ENCODE measurements at places on chromosomes 1 and 21.
A peak's percentile ranks its signal among the peaks of the same experiment; 100 is the strongest.

DNA sequence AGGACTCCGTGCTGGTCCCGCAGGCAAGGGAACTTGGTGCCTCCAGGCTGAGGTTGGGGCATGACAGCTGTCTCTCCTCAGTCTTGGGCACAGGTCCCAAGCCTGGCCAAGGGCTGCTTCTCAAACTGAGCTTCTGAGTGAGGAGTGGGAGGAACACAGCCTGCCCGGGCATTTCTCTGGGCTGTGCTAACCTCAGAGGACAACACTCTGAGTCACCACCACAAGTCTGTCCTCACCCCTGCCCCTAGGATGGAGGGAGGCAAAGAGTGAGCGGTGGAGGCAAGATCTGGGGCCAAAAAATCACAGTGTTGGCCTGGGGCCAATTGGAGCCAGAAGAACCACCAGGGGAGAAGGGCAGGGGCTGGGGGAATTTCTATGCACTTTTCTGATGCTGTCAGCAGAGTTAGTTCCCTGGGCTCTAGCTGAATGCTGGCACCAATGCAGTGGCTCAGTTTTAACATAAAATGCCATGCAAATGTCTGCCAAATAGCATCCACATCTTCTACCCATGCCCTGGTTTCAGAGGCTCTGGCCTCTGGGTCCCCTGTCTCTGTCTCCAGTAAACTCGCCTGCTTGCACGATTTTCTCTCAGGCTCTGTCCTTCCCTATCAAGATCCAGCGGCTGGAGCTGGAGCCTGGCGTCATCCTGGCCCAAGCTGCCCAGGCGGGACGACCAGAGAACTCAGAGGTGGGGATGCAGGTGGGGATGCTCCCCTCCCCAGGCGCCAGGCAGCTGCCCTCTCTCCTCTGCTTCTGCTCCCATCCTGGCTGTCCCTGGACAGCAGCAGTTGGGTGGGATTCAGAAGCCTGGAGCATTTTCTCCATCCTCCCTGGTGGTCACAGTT lies 11.0 kb upstream of the CDK18 start:
- peak; percentile 29 for DNase-seq

DNA sequence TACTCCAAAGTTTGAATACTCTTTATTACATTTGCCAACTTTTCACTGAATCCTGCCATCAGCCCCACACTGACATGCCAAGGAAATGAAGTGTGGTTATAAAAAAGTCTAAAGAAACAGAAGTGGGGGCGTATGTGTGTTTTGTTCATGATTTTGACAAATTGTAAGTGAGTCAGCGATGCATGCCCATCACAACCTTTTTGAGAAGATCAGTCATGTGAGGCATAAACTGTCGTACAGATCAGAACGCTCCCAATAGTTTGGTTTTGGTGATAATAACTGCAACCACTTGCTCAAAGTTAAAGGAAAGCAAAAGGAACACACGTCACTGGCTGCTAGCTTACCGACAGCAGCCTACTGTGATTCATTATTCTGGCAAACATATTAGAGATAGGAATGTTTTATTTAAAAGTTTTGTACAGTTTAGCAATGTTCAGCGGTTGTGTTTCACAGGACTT lies 95.6 kb downstream of the RGS2 start:
- DNase-seq: peak; percentile 18

- no peak for DNase-seq
These were observed 256.0 kb upstream of the TMEM51 start for GRCh38 chr1:14897547-14897946.

- DNase-seq: no peak
These were observed 111.8 kb upstream of the USP25 start for GRCh38 chr21:15617964-15618363.

Data from thoracic aorta (tissue), 2 donors.